EL (cell line): ENCODE measurements at places on chromosomes 13 and 19.

DNA sequence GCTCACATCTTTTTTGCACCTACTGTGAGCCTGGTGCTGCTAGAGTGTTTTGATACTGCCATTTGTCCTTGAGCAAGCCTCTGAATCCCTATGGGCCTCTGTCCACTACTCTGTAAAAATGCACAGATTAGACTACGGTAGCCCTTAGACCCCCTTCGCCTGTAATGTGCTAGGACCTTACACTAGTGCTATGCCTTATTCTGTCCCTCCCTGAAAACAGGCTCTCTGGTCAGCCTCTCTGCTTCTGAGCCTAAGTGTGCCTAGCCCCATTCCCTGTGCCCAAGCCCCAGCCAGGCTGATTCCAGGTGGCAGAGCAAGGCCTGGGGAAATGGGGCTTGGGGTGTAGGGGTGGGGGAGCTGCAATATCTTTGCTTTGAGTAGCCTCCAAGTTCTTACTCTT is 10.7 kb downstream of the HMGB1 start:
- no peak for DNase-seq

GRCh38 chr13:85316506-85317025 is 482.7 kb downstream of the SLITRK6 start:
- DNase-seq = no peak

GRCh38 chr13:40379794-40380578 is 286.5 kb downstream of the FOXO1 start:
- DNase-seq = no peak

DNA sequence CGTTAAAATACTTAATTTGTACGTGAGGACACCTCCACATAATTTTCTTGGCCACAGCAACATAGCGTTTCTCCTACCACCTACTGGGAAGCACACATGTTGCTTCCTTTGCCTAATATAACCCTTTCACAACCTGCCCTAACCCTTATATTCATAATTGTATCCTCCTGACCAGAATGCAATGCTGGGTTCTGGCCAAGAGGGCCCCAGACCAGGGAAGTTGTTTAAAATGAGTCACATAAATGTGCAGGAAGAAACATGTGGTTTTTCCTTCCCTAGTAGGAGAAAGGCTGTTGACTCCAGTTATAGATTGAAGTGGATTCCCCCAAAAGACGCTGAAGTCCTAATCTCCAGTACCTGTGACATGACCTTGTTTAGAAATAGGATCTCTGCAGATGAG is 187.3 kb downstream of the NUFIP1 start:
- peak; percentile 82 for DNase-seq

DNA sequence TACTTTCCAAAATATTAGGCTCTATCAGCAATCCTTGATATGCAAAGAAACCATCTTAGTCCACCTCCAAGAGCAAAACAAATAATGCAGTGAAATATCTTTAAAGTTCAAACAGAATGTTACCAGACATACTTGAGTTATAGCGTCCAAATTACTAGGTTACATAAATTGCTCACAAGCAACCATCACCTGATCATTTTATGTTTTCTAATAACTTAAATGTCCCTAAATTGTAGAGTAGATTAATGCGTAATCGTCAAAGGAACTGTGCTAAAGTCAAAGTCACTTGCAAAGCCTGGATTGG is 350.6 kb upstream of the ARGLU1 start:
- no peak for DNase-seq

GRCh38 chr13:112704308-112705145 is 14.7 kb downstream of the ATP11A start:
- DNase-seq = no peak

DNA sequence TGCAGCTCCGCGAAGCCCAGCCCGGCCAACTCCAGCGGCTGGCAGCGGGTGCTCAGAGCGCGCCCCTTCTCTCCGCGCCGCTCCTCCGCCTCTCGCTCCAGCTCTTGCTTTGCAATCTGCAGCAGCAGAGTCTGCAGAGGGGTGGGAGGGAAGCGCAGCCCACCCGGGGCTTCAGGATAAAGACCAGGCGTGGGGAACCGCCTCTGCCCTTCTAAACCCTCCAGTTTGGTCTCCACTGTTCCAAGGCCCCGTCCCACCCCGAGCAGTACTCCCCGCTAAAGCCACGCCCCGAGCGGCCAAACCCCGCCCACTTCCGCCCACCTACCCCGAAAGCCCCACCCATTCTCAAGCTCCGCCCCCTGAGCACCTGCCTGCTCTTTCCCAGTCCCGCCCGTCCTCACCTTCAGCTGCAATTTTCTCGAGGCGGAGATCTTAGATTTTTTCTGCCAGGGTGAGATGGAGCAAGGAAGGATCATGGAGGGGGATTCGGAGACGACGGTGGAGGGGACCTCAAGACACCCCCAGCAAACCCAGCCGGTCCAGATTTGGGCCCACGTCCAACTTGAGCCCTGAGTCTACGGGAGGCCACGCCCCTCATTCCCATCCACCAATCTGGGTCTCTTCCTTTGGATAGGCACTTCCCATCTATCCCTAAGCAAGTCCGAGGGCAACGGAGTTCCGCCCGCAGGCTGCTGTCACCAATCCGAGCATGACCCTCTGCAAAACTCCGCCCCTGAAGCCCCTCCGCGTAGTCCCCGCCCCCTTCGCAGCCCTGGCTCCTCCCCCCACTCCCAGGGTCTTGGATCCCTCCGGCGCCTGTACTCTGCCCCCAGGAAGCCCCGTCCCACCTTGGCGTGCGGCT is 1.1 kb downstream of the TNNI3 start:
- DNase-seq = peak; percentile 46

DNA sequence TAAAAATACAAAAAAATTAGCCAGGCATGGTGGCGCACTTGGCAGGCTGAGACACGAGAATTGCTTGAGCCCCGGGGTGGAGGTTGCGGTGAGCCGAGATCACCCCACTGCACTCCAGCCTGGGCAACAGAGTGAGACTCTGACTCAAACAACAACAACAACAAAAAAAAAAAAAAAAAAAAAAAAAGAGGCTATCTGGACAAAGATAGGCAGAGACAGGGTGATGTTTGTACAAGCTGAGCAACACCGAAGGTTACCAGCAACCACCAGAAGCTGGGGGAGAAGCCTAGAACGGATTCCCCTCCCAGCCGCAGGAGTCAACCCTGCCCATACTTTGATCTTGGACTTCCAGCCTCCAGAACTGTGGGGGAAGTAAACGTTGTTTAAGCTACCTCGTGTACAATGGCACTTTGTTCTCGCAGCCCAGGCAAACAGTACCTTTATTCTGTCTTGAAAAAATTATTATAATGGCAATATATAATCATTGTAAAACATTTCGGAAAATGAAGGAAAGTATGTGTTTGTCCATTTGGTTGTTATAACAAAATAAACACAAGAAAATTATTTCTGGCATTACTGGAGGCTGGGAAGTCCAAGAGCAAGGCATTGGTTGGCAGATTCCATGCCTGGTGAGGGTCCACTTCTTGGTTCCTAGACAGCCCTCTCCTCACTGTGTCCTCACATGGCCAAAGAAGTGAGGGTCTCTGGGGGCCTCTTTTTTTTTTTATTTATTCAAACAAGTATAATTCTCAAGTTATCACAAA is 39.8 kb upstream of the LATS2 start:
- DNase-seq = no peak

DNA sequence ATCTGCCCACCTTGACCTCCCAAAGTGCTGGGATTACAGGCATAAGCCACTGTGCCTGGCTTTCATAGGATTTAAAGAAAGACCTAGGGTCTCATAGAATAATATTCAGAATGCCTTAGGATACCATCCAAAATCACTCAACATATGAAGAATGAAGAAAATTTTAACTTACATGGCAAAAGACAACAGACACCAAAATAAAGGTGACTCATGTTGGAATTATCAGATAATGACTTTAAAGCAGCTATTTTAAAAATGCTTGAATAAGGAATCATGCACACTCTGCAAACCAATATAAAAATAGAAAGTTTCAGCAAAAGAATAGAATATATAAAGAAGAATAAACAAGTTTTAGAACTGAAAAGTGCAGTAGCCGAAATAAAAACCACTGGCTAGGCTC is 29.3 kb downstream of the ZNF566 start:
- peak; percentile 35 for DNase-seq

DNA sequence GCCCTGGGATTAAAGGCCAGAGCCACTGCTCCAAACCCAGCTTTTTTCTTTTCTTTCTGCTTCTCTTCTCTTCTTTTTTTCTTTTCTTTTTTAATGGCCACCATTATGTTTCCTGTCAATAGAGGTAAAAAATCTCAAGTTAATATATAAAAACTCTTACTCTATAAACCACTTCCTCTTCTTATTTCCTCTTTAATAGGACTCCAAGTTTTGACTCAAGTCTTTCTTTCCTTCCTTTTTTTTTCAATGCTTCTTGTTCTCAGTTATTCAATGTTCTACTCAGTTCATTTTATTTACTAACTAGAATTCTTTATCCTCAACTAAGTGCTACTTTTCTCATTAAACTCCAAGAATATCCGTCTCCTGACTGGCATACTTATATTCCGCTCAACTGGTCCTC is 27.1 kb upstream of the MYCBP2 start:
- no peak for DNase-seq

DNA sequence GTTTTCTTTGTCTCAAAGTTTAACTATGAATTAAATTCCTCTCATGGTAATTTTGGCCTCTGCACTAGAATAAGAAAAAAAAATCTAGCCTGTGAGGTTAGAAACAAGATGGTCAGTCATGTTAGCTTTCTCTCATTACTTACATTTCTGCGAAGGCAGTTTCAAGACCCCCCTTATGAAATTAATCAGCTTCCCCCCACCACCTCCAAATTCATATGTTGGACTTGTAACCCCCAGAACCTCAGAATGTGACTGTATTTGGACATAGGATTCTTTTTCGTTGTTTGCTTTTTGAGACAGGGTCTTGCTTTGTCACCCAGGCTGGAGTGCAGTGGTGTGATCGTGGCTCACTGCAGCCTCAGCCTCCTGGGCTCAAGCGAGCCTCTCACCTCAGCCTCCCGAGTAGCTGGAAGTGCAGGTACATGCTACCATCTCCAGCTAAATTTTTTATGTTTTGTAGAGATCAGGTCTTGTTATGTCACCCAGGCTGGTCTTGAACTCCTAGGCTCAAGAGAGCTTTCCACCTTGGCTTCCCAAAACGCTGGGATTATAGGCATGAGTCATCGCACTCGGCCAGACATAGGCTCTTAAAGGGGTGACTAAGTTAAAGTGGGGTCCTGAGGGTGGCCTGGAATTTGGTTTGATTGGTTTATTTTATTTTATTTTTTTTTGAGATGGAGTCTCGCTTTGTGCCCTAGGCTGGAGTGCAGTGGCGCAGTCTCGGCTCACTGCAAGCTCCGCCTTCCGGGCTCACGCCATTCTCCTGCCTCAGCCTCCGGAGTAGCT is 1.4 kb downstream of the PLA2G4C start:
- no peak for DNase-seq

- DNase-seq = no peak
Measured at GRCh38 chr13:59793107-59793506, 370.6 kb downstream of the DIAPH3 start.

DNA sequence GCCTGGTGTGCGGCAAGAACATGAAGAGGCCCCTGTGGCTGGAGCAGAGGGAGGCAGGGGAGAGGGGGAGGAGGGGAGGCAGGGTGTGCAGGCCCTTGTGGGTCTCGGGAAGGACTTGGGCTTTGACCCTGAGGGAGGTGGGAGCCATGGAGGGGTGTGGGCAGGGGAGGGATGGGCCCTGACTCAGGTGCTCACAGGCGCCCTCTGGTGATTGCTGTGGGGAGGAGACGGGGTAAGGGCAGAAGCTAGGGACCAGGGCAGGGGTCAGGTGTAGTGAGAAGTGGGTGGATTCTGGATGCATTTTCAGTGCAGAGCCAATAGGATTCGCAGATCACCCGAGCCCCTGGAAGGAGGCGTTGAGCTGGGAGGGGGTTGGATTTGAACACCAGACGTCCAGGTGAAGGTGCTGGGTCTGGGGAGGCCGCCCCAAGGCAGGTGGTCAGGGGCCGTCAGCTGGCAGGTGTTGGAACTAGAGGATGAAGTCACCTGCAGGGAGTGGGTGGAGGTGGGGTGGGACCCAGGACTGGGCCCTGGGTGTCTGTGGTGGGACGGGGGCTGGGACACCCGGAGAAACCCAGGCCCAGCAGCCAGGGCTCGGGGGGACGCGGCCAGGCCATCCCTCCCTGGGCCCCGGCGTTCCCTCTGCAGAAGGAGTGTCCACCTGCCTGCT is 185.4 kb downstream of the KDM4B start:
- peak; percentile 27 for DNase-seq

GRCh38 chr13:50078231-50078894 is 63.1 kb downstream of the KCNRG start:
- DNase-seq = no peak

DNA sequence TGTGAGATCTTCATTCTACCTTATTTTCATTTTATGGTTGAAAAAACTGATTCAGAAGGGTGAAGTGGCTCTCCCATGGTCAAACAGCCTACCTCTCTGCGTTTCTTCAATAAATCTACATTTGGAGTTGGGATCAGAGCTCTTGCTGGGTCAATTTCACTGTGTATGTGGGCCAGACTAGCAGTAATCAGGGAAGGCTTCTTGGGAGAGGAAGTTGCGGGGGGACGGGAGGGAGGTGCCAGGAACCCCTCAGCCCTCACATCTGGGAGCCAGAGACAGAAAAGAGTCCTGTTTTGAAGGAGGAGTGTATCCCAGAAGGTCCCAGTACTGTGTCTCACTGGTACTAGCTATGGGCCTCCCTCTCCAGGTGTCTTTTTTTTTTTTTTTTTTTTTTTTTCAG is 934 bp downstream of the KXD1 start:
- no peak for DNase-seq

- no peak for DNase-seq
Measured at GRCh38 chr13:77946522-77946921, 27.9 kb upstream of the EDNRB start.

DNA sequence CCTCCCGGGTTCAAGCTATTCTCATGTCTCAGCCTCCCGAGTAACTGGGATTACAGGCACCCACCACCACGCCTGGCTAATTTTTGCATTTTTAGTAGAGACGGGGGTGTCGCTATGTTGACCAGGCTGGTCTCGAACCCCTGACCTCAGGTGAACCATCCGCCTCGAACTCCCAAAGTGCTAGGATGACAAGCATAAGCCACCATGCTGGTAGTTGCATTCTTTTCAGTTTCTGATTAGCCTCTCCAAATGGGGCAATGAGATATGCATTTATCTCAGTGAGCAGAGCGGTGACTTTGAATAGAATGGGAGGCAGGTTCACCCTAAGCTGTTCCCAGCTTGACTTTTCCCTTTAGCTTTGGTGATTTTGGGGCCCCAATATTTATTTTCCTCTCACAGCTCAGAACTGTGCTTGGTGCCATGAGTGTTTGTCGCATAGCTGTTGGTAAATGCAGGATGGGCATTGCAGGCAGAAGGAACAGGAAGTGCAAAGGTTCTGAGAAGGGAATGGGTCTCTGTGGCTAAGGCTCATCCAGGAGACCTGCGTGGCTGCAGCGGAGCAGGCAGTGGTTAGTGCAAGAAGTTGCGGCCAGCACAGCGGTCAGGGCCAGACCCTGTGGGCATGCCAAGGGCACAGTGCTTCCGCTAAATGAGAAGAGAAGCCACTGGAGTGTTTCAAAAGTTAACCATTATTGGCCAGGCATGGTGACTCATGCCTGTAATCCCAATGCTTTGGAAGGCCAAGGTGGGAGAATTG is 20.7 kb downstream of the LYPD3 start:
- DNase-seq = no peak

DNA sequence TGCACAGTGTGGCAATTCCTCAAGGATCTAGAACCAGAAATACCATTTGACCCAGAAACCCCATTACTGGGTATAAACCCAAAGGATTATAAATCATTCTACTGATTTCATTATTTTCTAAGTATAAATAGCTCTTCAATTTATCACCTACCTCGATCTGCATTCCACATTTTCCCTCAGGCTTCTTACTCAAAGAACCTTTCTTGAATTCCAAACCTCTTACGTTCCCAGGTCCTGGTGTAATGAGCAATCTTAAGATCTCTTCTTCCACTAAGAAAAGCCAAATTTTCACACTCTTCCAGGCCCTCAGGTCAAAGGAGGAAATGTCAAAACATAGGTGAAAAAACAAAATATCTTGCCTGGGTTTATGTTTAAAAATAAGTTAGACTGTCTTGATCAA is 237.3 kb upstream of the GPC6 start:
- DNase-seq = peak; percentile 28
